ENCODE measurements at places on chromosomes 4 and X. TPM values are rescaled to one million over a fixed set of nuclear protein-coding genes. Genes with fewer than 3 reads are reported as not detected.

GRCh38 chr4:180953572-180953971 lies 1289.6 kb upstream of the TENM3 start:
- no peak overlapping the region for H3K27ac ChIP-seq
- H3K4me1 ChIP-seq: no peaks in the 10 kb centered on the region
- no peaks in the 10 kb centered on the region for H3K27me3 ChIP-seq
- DNase-seq: no peak
- H3K36me3 ChIP-seq: no peaks in the 10 kb centered on the region

- no peak overlapping the region for H3K27ac ChIP-seq
- no peak for DNase-seq
- H3K27me3 ChIP-seq: no peaks in the 10 kb centered on the region
- no peaks in the 10 kb centered on the region for H3K36me3 ChIP-seq
- H3K4me1 ChIP-seq: no peaks in the 10 kb centered on the region
- no peak overlapping the region for H3K4me3 ChIP-seq
These were observed 285.8 kb upstream of the TRPC5 start for GRCh38 chrX:112368371-112368770.

GRCh38 chrX:149527705-149528104 lies 13.1 kb upstream of the EOLA1 start:
- H3K27me3 ChIP-seq: no peaks in the 10 kb centered on the region
- peaks cover 6% of the 10 kb centered on the region for H3K36me3 ChIP-seq
- H3K4me1 ChIP-seq: peaks cover 4% of the 10 kb centered on the region
- no peak overlapping the region for H3K27ac ChIP-seq
- H3K4me3 ChIP-seq: no peak overlapping the region
- DNase-seq: no peak

GRCh38 chr4:183455431-183456195 lies 11.2 kb downstream of the CDKN2AIP start:
- no peak for DNase-seq
- no peaks in the 10 kb centered on the region for H3K27me3 ChIP-seq
- no peaks in the 10 kb centered on the region for H3K4me1 ChIP-seq

GRCh38 chr4:174058846-174059245 lies 224.6 kb downstream of the FBXO8 start:
- H3K4me1 ChIP-seq: no peaks in the 10 kb centered on the region
- no peaks in the 10 kb centered on the region for H3K36me3 ChIP-seq
- no peak overlapping the region for H3K27ac ChIP-seq
- no peak overlapping the region for H3K4me3 ChIP-seq

Gene TBC1D25
- total RNA-seq: 12.0 TPM

Gene SLC4A4
- total RNA-seq: 3.9 TPM

DNA sequence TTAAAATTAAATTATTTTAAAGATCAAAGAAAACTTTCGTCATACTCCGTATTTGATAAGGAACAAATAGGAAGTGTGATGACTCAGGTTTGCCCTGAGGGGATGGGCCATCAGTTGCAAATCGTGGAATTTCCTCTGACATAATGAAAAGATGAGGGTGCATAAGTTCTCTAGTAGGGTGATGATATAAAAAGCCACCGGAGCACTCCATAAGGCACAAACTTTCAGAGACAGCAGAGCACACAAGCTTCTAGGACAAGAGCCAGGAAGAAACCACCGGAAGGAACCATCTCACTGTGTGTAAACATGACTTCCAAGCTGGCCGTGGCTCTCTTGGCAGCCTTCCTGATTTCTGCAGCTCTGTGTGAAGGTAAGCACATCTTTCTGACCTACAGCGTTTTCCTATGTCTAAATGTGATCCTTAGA lies at the start of gene CXCL8:
CXCL8 (plus strand) TSS at position 217 of the 426 bp plus-strand sequence; CDS start at position 307, 90 bp downstream.
- H3K27ac ChIP-seq: no peak within 1 kb of the TSS
- no peak within 1 kb of the TSS for H3K4me3 ChIP-seq
- DNase-seq: no peak
- no peaks in the 10 kb centered on the region for H3K4me1 ChIP-seq
- H3K27me3 ChIP-seq: no peaks in the 10 kb centered on the region

DNA sequence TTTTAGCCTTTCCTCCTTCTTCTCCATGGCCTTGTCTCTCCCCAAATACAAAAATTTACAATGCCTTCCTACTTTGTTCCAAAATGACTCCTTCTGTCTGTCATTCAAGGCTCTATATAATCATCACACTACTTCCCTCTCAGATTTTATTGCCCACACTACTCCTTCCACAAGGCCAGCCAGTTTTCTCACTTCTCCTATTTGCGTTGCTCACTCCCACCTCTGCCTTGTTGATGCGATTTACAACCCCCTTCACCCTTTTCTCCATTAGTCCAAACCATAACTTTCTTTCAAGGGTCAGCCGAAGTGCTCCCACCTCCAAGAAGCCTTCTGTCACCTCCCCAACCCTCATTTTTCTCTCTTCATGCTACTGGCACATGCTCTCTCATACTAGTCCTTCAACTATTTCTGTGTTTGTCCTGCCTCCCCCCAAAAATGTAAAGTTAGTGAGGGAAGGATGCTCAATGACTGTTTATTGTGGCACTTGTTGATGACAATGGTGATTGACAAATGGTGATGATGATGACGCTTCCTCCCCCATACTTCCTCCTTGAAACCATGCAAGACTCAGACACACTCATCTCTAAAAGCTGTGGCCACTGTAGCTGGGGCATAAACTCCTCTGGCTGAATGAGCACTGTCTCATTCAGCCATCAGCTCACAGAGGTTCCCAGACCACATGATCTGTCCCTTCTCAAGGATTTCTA lies 2.7 kb upstream of the XKRX start:
- H3K4me3 ChIP-seq: no peak overlapping the region
- H3K27ac ChIP-seq: no peak overlapping the region
- H3K36me3 ChIP-seq: no peaks in the 10 kb centered on the region
- no peaks in the 10 kb centered on the region for H3K4me1 ChIP-seq

Gene CORIN
- total RNA-seq: 0.34 TPM

DNA sequence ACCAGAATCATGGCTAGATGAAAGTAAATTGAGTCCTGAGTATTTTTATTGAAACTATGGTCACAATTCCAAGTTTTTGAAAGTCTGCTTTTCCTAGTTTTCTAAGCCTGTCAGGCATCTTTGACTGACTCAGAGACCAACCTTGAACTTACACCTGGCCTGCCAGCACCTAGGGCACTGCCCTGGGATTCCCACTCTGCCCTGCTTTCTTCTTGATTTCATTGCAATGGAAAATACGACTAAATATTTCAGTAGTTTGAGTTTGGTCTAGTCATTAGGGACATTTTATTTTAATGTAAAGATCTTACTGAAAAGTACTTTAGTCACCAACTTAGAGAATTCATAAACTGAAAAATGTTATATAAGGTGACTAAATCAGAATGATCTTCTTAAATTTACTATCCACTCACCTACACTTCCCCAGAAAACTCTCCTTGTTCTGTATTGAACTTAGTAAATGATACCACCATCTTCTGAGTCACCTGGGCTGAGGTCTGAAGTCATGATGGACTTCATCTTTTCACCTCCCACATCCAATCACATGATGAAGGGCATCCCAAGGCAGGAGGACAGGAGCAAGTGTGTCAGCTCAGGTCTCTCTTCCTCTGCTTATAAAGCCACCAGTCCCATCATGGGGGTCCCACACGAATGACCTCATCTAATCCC lies 11.6 kb upstream of the PYURF start:
- H3K27ac ChIP-seq: no peak overlapping the region
- DNase-seq: no peak
- H3K4me3 ChIP-seq: no peak overlapping the region

DNA sequence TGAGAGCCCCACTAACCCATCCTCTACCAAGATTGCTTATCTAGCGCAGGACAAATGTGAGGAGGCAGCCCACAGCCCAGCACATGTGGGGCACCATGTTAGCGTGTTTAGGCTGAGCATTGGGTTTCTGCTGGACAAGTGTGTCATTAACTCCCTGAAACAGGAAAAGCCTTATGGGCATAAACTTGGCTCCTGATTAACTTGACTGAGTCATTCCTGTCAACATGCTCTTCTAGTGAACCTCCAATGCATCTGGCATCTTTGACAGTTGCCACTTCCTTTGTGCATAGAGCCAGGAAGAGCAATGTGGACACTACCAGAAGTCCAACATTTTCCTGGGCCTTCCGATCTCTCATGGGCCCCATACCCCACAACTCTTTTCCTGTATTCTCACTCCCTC lies 2.5 kb downstream of the SPIN2A start:
- H3K27me3 ChIP-seq: no peaks in the 10 kb centered on the region
- H3K27ac ChIP-seq: no peak overlapping the region
- no peak overlapping the region for H3K4me3 ChIP-seq
- H3K4me1 ChIP-seq: peaks cover 14% of the 10 kb centered on the region
- no peak for DNase-seq
- H3K36me3 ChIP-seq: peaks cover 11% of the 10 kb centered on the region

- no peaks in the 10 kb centered on the region for H3K4me1 ChIP-seq
- no peak for DNase-seq
- H3K27ac ChIP-seq: no peak overlapping the region
- H3K36me3 ChIP-seq: no peaks in the 10 kb centered on the region
- no peak overlapping the region for H3K4me3 ChIP-seq
These were observed 995.0 kb downstream of the SH3BGRL start for GRCh38 chrX:82196866-82197265.

Gene CT55
- total RNA-seq: 0.14 TPM

- no peak for DNase-seq
- no peaks in the 10 kb centered on the region for H3K27me3 ChIP-seq
- no peak overlapping the region for H3K27ac ChIP-seq
These were observed 20.9 kb upstream of the IQCM start for GRCh38 chr4:149836546-149836945.

Gene PKD2
- 37.3 TPM for total RNA-seq

DNA sequence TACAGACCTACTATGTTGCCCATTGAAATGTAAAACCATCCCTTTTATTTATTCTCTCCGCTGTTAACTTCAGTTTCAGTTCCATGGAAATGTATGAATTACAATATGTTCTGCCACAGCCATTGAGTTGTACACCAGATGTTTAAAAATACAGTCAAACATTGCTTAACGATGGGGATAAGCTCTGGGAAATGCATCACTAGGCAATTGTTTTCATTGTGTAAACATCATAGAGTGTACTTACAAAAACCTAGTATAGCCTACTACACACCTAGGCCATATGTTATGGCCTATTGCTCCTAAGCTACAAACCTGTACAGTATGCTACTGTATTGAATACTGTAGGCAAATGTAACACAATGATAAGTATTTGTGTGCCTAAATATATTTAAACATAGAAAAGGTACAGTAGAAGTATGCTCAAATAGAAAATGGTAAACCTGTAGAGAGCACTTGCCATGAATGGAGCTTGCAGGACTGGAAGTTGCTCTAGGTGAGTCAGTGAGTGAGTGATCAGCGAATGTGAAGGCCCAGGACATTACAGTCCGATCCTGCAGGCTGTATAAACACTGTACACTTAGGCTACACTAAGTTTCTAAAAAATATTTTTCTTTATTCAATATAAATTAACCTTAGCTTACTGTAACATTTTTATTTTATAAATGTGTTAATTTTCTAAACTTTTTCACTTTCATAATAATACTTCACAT lies 2.7 kb upstream of the PF4V1 start:
- no peaks in the 10 kb centered on the region for H3K4me1 ChIP-seq

DNA sequence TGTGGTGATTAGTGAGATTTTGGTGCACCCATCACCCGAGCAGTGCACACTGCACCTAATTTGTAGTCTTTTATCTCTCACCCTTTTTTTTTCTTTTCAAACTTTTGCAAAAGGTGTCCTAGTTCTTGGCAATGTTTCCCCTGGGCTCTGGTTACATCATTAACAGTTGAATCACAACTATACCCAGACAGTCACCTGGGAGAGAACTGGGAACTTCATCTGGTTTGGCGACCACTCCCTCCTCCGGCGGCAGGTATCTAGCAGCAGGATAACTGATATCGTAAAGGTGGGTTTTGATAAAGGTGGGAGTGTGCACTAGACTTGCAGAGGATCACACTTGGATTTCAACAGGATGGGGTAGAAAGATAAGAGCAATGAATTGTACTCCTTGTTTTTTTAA lies 140.5 kb downstream of the CHIC2 start:
- no peaks in the 10 kb centered on the region for H3K4me1 ChIP-seq
- H3K4me3 ChIP-seq: no peak overlapping the region
- no peaks in the 10 kb centered on the region for H3K36me3 ChIP-seq
- H3K27me3 ChIP-seq: peaks cover 34% of the 10 kb centered on the region
- no peak overlapping the region for H3K27ac ChIP-seq

Data from neural crest cell (in vitro differentiated cells).